Vein endothelial cell (primary cell): ENCODE measurements at places on chromosomes 4 and X. TPM values are rescaled to one million over a fixed set of nuclear protein-coding genes. Genes with fewer than 3 reads are reported as not detected.

The NHS gene
- under 0.01 and 0.67 TPM in 2 replicates for total RNA-seq

The CCDC110 gene
- 0.19 and 1.6 TPM in 2 replicates for total RNA-seq

The SMIM10L2A gene
- 1.3 TPM in 2 replicates for total RNA-seq

The PDCL2 gene
- total RNA-seq: not detected in 2 replicates

The LRCH2 gene
- total RNA-seq: 4.9 and 5.0 TPM in 2 replicates

The TRMT2B gene
- 21.2 and 26.7 TPM in 2 replicates for total RNA-seq
